NCI-H2107 (cell line): ENCODE measurements at places on chromosomes 12 and 14.
A peak's percentile ranks its signal among the peaks of the same experiment; 100 is the strongest.

DNA sequence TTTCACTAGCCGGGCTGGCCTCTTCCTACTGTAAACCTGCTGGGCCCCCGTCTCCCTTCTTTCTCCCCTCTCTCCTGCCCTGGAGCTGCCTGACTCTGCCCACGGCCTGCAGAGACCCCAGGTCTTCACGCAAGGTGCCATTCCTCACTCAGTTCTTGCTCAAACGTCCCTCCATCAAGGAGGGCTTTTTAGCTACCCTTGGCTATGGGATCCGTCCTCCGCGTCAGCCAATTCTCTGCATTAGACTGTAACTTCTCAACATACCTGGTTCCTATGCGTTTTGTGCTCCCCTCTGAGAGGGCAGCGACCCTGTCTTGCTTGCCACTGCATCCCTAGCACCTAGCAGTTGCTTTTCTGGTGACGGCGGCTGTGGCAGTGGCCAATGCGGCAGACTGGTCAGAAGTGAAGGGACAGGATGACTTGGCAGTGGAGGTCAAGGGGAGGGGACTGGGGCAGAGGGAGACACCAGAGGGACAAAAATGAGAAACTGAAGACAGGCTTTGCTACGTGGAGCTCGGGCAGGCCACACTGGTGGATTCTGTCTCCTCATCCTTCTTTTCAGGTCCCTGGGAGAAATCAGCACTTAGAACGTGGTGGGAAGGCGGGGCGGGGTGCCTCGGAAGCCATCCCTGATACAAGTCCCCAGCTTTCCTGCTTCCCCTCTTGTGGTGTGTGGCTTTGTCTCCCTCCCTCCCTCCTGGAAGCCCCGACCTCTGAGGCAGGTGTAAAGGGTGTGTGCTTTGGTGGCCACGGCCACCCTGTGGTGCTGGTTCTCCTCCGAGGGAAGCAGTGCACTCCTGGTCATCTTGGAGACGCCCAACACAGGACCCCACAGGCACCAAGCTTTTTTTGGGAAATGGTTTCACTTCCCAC lies 1.8 kb downstream of the B3GNT4 start:
- no peak for DNase-seq

DNA sequence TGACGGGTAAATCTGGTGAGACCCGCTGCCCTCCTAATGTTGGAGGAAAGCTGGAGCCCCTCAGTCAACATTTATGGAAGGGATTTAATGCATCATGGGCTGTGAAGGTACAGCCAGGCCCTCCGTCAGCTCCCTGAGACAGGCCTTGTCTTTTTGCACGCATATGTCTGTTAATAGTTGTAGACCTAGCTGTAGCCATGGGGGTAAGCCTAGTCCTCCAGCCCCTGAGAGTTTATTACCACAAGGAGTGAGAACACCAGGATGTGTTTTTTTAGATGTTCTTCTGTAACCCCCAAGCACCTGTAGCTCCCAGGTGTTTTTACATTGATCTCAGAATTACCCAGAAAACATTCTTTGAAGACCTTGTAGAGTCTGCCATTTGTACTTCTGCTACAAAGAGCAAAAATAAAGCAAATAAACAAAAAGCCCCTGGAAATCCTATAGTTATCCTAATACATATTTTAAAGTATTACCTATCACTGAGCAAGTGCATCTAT lies 25.5 kb downstream of the ETV6 start:
- no peak for DNase-seq

DNA sequence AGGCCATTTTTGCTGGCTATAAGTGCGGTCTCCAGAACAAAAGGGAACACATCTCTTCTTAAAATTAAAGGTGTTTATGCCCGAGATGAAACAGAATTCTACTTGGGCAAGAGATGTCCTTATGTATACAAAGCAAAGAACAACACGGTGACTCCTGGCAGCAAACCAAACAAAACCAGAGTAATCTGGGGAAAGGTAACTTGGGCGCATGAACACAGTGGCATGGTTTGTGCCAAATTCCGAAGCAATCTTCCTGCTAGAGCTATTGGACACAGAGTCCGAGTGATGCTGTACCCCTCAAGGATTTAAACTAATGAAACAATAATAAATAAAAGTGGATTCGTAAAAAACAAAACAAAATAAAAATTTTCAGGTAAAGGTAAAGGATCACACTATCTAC lies 33.4 kb downstream of the PKP2 start:
- no peak for DNase-seq

GRCh38 chr12:91367234-91367849 lies 184.7 kb upstream of the DCN start:
- DNase-seq = no peak

DNA sequence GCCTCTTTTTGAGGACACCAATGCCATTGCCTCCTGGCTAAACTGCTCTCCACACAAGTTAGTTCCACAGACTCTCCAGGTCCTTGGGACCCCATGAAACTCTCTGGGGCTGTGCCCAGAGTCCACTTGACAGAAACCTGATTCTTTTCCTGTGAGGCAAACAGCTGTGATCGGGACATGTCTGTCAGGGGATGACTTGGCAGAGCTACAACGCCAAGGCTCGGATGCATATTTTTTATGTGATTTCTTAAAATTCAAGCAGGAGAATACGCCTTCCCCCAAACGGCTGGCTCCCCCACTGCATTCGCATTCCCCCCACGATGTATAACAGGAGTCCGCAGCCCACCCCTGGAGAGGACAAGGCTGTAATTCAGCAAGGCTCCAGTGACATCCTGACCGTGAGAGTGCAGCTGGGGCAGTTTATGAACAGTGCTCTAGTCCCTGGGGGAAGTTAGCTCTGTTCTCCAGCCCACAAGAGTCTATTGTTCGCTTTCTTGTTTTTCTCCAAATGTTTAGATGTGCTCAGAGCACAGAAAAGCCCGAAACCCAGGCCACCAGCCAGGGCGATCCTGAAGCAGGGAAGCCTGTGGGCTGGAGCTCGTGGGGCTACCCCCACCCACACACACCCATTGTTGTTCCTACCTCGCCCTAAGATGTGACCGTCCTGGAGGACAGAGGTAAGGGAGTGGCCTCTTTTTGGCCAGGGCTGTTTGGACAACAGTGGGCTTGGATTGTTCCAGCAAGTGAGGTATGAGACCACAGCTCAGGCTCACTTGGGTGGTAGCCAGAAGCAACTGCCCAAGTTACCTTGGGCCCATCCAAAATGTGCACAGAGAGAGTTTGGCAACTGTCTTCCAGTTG lies 159.5 kb downstream of the ZFP36L1 start:
- DNase-seq = peak; percentile 18

DNA sequence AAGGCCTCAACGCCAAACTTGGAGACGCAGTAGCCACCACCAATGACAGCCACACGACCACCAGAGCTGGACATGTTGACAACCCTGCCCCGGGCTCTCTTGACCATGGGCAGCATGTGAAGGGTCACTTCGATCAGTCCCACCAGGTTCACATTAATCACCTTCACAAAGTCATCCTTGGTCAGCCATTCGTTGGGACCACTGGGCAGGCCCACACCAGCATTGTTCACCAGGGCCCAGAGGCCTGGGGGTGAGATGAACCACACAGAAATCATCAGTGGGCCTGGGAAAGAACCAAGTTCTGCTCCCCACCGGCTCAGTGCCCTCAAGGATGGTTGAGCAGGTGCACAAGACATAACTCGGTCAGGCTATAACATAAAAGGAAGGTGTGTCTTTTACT lies 4.0 kb downstream of the SDR9C7 start:
- DNase-seq = no peak

- no peak for DNase-seq
Observed at GRCh38 chr14:65972891-65973290, 513.3 kb upstream of the CCDC196 start.

DNA sequence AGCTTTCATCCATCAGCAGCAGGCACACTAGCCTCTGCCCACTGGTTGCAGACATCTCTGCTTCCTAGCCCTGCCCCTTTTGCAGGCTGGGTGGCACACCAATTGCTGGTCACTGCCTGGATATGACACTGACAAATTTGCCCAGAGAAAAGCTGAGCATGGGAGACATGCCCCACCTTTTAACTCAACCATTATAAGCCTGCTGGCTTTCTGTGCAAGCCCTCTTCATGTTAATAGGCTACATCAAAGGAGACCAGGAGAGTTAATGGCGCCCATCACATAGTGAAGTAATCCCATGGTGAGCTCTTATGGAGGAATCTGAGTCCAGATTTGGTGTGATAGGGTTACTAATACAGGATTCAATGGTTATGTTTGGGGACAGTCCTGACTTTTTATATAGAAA lies 139.2 kb downstream of the KICS2 start:
- no peak for DNase-seq

DNA sequence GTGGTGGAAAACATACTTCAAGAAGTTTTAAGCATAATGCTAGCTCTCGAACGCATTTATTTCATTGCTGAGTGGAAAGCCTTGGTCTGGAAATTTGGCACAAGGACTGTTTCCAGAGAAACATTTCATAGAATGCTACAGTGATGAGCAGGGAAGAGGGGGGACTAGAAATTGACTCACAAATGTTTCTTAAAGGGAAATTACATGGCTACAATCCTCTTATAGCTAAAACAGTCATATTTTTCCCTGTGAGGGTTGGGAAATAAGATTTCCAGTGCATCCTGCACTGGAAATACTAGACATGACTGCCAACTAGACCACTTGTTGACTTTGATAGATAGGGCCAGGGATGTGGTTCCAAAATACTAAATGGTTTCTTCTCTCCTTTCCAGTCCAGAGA lies 197.3 kb upstream of the RGS6 start:
- DNase-seq = no peak

DNA sequence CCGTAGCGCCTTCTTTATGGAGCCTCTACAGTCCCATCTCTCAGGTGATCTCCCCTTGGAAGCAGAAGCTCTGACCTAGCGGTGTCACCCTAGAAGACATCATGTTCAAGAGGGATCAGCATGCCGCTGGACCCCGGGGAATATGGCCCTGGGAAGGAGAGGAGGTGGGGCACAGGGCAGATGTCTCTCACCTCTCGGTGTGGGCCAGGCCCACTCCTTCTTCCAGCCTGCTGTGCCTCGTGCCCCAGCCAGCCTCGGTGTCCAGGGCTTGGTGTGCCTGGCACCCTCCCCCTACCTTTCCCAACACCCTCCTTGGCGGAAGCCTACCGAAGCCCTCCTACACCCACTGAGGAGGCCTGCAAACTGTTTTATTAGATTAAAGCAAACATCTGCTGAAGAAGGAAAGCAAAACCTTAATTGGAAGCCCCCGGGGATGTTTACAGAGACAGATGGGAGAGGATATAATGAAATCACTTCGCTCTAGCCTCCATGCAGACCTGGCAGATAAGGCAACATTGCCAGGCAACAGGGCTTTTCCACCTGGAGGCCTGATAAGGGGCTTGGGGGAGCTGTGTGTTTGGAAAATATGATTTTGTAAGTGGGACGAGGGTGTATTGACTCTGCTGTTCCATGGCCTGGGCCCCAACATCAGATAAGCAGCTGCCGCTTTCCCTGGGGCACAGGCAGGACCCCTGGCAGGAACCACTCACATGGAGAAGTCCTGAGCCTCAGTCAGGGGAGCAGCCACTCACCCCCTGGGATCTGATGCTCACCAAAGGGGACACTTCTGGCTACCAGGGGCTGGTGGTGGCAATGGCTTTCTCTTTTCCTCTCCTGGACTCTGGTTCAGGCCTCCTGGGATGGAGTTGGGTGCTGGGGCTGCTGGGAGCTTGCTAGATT lies 5.7 kb upstream of the CHGA start:
- no peak for DNase-seq

GRCh38 chr12:30795410-30796312 lies 40.9 kb upstream of the CAPRIN2 start:
- DNase-seq = peak; percentile 25

DNA sequence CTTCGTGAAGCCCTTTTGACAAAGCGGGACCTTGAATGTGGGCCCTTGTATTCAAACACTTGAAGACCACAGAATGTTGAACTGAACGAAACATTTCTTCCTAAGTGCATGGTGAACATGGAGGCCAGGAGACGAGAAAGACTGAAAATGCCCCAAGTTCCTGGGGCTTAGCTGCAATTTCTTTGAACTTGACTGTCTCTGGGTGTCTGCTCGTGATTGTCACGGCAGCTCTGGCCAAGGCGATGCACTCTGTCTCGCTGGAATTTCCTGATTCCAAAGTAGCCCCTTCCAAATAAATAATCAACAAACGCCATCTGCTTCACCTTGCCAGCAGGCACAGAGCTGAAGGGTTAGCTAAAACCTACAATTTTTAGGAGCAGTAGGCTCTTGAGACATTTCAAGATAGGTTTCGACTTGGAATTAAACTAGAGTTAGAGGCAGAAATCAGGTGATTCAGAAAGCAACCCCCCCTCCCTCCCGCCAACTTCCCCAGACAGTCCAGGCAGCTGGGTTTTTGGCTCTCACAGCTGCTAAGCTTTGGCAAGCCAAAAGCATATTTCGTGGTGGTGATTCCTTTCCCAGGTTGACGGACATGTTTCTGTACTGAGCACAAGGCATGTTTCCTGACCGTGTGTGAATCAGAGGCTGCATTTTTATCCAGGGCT lies 13.5 kb upstream of the IRF2BPL start:
- DNase-seq = no peak

GRCh38 chr14:103861413-103862392 lies 14.3 kb upstream of the PPP1R13B start:
- DNase-seq = no peak

DNA sequence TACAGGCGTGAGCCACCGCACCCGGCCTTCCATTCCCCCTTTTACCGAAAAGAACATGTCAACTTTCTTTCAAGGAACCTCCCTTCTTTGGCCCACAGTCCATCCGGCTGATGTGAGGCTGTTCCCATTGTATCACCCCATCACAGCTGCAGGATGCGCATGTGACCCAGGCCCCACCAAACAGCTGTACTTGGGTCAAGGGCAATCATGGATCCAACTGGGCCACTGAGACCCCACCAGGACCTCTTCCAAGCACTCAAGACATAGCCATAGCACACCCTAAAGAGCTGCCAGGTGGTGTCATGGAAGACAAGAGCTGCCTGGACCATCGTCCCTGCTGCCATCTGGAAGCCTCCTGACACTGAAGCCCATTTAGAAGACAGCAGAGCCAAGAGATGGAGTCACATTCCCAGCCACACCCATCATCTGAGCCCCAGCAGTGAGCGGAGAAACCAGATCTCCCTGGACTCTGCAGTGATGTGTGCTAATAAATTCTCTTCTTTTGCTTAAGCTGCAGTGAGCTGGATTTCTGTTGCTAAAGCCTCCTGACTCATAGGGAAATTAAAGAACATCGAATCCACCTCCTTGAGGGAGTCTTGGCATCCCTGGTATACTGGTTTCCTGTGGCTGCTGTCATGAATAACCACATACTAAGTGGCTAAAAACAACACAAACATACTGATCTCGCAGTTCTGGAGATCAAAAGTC lies 105.6 kb downstream of the KSR2 start:
- no peak for DNase-seq

DNA sequence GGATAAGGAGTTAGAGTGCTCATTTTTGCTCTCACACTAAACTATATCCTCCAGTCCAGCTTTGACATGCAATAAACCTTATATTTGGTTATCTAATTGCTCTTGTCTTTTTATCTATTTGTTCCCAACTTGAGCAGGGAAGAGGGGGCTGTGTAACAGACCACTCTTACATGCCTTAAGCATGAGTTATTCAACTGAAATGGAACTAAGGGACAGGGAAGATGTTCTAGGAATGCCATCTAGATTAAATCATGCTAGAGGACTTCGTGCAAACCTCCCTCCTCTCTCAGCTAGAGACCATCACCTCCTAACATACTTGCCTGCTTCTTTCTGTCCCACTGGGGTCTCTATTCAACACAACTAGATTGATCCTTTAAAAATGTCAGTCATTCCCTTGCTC lies 20.6 kb downstream of the SPX start:
- no peak for DNase-seq
